ENCODE measurements at places on chromosomes 12 and 14. TPM values are rescaled to one million over a fixed set of nuclear protein-coding genes. Genes with fewer than 3 reads are reported as not detected.

- no peak for DNase-seq
These were observed 144.7 kb downstream of the GPHN start for GRCh38 chr14:66652525-66653106.

- DNase-seq: peak; percentile 51
These were observed 45.7 kb upstream of the ITPR2 start for GRCh38 chr12:26878661-26879119.

- peak; percentile 5 for DNase-seq
These were observed 270.0 kb upstream of the NAV3 start for GRCh38 chr12:77560714-77561113.

DNA sequence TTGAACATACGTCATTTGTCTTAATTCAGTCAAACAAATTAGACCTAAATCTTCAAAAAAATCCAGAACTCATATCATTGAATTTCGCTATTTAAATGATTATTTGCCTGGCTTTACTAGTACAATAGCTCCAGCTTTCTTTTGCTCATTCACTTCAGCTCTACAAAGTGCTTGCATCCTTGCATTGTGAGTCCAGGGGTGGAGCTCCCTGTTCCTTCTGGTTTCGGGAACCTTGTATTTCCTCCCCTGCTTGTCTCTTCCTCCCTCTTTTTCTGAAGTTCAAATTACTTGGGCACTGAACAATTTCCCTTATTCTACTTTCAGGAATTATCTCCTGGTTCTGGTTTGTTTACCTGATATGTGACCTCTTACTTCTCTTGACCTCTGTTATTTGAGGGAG lies 58.1 kb upstream of the KITLG start:
- no peak for DNase-seq

DNA sequence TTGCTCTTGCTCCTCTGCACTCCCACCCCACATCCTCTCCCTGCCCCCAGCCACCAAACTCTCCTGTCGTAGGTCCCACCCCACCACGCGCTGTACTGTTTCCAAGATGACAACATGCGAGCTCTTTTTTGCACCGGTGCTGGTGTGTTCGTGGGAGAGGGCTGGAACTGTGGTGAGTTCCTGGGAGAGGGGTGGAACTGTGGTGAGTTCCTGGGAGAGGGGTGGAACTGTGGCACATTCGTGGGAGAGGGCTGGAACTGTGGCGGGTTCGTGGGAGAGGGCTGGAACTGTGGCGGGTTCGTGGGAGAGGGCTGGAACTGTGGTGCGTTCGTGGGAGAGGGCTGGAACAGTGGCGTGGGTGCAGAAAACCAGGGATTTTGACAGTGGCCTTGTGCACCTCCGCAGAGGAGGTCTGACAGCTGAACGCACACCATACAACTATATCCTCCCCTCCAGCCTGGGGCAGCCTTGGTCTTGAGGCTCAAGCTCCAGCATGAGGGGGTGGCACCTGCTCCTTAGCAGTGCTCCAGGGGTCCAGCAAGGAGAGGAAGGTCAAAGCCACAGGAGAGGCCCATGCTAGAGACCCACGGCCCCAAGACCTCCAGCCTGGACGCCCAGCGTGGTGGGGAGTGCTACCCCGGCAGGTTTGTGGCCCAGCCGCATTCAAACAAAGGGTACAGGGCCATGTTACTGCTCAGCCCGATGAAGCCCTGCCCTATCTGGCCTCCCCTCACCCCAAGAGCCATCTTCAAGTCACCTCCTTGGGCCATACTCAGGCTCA lies 50.1 kb downstream of the ACTN1 start:
- DNase-seq: no peak

Gene RAD52
- total RNA-seq: 14.9 TPM

GRCh38 chr14:32217301-32217700 lies 14.2 kb upstream of the RNU6-8 start:
- no peak for DNase-seq

DNA sequence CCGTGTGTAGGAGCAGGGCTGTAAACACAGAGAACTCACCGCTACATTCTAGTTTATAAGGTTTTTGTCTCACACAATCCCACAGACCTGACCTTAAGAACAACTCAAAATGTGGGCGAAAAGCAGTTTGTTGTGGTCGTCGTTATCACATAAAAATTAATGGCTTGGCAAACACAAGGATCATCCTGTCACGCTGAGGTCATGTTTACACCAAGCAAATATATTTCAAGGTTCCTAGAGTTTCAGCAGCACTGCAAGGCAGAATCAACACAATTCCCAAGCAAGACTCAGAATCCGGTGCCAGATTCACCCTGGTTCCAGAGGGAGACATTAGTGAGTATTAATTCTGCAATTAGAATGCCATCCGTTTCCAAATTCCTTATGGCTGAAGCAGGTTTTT lies 30.1 kb upstream of the MAP1LC3B2 start:
- no peak for DNase-seq

GRCh38 chr14:43525658-43526057 lies 981.4 kb downstream of the FSCB start:
- DNase-seq: no peak

GRCh38 chr14:24664366-24664765 lies 30.4 kb upstream of the GZMB start:
- DNase-seq: no peak

Gene SOX5
- 17.1 TPM for total RNA-seq

- DNase-seq: no peak
These were observed 183.2 kb downstream of the NTS start for GRCh38 chr12:86057092-86057845.

GRCh38 chr14:76585616-76586015 lies 175.7 kb upstream of the VASH1 start:
- no peak for DNase-seq

DNA sequence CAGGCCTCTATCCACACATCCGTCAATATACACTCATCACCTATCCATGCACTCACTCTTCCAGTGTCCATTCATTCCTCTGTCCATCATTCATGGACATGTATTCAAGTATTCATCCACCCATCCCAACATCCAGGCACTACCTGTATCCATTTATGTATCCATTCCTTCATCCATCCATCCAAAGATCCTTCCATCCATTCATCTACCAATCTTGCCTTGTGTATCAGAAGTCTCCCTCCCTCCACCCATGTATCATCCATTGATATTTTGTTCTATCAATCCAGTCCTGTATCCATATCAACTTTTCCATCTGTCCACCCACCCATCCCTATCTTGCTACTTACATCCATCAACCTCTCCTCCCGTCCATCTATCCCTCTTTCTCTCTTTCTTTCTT lies 4.0 kb downstream of the BEGAIN start:
- DNase-seq: no peak

DNA sequence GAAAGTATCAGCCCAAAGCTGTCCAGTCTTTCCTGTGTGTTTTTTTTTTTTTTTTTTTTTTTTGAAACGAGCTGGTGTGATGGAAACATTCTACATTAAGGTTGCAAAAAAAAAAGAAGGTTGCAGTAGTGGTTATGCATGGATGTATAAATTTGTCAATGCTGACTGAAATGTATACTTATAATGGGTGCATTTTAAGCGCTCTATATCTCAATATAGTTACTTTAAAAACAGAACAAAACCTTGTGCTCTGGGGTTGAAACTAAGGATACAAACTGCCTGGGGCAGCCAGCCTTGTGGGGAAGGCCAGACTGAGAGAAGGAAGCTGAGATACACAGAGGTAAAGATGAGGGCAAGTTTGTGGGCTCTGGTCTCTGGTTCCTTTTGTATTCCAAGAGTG lies 87.3 kb upstream of the RMST start:
- no peak for DNase-seq

- DNase-seq: no peak
These were observed 291.9 kb downstream of the FUT8 start for GRCh38 chr14:65704437-65704836.

GRCh38 chr14:97978341-97978740 lies 1181.2 kb downstream of the VRK1 start:
- peak; percentile 76 for DNase-seq

DNA sequence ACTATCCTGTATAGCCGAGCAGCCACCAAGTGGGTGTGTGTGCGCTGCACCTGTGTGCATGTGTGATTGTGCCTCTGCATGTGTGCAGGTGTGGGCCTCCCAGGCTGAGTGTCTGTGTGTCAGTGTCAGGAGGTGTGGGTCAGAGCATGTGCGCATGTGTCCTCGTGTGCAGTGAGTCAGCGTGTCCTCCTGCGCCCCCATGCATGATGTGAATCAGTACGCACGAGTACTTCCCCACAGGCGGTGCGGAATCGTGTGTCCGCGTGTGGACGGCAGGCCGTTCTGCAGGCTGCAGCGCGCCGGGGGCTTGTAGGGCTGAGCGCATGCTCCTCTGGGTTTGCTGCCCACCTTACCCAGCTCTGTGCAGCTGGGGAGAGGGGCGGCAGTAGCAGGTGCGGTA lies 34.2 kb downstream of the DTX1 start:
- DNase-seq: peak; percentile 73

GRCh38 chr14:68788996-68789820 lies 3.7 kb downstream of the ZFP36L1 start:
- peak; percentile 88 for DNase-seq

DNA sequence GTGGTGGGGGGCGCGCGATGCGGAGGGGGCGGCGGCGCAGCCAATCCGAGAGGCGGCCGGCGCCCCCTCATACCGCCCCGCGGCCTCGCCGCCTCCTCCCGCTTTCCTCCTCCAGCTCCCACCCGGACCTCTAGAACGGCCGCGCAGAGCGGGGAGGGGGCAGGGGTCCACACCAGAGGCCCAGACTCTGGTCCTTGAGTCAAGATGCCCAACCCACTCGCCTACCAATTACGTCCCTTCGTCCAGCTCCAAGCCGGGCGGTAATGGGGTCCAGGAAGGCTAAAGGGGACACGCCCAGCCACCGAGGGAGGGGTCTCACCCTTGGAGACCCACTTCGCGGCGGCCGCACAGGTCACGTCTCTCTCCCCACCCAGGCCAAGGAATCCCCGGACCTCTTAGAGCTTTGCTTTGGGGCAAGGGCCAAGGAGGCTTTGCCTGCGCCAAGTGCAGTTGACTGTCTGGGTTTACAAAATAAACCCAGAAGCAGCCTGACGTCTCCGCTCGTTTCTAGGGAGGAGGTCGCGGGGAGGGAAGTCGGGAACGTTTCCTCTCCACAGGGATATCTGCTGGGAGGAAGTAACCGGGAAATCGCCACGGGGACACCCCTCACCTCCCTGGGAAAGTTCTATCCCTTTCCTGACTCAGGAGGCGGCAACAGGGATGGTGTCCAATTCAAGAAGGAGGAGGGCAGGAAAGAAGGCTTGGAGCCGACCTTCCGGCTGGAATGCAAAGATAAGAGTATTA lies 394 bp upstream of the AMIGO2 start:
- DNase-seq: peak; percentile 90

- no peak for DNase-seq
These were observed 85.8 kb downstream of the CAND1 start for GRCh38 chr12:67354966-67355365.

DNA sequence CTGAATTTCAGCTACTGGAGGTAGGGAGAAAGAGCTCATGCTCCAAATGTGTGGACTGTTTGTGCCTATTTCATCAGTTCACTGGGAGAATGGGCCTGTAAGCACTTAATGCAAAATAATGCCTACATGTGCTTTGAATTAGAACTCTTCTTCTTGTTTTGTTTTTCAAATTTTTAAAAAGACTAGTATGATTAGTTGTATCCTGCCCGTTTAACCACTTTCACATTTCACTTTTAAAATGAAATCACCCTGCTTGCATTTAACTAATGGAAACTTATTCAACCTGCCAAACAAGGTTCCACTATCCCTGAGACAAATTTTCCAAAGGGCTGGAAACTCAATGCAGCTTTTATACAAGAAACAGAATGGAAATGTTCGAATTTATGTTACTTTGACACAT lies 79.7 kb downstream of the SAMD4A start:
- DNase-seq: no peak

DNA sequence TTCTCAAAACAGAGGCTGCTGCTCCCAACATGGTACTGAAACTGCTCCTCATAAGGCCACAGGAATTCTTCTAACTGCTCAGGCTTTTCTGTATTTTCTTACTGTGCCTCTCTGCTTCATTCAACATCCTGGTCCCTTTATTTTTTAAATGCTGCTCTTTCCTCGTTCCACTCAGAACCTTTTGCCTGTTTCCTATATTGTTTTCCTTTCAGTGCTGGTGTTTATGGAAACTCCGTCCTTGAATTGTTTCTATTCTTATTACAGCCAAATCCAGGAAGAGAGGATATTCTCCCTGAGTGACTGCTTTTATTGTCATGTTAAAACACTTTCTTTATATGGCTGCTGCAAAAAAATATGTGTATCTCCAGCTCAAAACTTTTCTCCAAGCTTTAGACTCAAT lies 173.0 kb upstream of the E2F7 start:
- DNase-seq: no peak

DNA sequence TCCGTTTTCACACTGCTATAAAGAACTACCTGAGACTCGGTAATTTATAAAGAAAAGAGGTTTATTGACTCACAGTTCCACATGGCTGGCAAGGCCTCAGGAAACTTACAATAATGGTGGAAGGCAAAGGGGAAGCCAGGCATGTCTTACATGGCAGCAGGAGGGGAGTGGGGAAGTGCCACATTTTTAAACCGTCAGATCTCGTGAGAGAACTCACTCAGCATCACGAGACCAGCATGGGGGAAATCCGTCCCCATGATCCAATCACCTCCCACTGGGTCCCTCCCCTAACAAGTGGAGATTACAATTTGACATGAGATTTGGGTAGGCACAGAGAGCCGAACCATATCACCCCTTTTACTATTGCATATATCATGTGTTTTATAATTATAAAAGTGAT lies 2.0 kb upstream of the PIGH start:
- DNase-seq: no peak

DNA sequence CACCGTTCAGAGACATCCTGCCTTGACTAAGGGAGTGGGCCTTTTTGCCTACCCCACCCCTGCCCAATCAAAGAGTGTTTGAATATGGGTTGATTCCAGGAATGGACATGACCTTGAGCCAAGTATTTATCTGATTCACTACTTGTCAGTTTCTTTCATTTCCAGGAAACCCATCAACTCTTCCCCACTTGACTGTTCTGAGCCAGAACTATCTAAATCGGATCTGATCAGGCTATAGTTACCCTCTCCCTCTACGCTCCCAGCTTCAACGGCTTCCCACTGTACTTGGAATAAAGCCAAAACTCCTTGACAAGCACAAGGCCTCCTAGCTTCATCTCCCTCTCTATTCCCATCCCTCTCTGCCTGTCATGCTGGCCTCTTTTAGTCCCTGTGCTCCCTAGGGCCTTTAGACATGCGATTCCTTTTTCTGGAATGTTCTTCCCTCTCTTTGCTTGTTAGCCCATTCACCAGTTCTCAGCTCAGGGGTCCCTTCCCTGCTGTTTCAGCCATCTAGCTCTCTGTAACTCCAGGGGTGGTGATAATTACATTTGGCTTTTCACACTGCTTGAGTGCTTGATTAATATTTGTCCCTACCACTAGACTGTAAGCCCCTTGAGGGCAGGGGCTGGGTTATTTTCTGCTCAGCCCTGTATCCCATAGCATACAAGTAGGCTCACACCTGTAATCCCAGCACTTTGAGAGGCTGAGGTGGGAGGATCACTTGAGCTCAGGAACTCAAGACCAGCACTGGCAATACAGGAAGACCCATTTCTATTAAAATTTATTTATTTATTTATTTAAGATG lies 5.5 kb upstream of the ITPK1 start:
- DNase-seq: no peak
